ENCODE measurements at places on chromosomes 7 and 10.
A peak's percentile ranks its signal among the peaks of the same experiment; 100 is the strongest.

DNA sequence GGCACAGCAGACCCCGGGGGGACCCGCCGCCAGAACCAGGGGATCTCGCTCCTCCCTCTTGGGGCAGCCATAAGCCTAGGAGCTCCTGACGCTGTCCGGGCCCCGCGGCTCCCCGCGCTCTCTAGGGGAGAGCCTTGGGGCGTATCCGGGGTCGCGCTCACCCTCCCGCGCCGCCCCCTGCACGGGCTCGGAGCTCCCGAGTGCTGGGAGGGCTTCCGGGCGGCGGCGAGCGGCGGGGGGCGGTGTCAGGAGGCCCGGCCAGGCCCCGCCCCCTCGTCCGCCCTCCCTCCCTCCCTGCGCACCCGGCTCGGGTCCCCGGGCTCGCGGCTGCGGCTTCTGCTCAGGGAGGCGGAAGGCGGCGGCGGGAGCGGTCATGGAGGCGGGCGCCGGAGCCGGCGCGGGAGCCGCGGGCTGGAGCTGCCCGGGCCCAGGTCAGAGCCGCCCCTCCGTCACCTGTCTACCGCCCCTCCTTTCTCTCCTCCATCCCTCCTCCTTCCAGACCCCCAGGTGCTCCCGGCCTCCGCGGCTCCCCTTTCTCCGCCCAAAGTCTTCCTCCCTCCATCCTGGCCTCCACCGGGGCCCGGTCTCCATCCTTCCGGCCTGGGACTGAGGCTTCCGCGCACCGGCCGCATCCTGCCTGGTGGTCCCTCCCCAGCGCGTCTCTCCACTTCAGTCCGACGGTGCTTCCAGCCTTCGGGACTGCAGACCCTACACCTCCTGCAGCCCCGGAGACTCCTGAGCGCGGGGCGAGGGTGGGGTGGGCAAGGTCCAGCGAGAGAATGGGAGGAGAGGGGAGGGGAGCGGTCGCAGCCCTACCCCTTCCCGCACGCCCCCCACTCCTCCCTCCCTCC is at the start of gene CCDC136:
Gene CCDC136 (plus strand): TSS at position 848 of the 851 bp plus-strand sequence. CDS start 444 bp downstream, outside the sequence.
- peak; percentile 86 for DNase-seq

GRCh38 chr7:139683137-139683921 is 94.5 kb downstream of the HIPK2 start:
- no peak for DNase-seq

GRCh38 chr10:62734781-62735463 is 69.6 kb upstream of the ADO start:
- DNase-seq: no peak

GRCh38 chr10:52216852-52217251 is 97.2 kb upstream of the DKK1 start:
- no peak for DNase-seq

DNA sequence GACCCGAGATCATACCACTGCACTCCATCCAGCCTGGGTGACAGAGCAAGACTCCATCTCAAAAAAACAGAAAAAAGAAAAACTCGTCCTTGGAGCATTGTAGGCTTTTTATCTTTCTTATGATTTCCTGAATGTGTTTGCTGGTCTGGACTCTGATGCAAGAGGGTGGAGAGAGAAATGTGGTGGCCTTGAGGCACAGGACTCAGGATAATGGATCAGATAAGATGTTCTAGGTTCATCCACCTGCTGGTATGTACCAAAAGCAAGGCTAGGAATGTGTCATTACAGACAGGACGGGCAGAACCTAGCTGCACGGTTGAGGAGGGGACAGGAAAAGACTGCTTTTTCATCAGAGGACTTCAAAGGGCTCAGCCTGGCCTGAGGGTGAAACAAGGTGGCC is 33.5 kb downstream of the GCC1 start:
- DNase-seq: no peak

DNA sequence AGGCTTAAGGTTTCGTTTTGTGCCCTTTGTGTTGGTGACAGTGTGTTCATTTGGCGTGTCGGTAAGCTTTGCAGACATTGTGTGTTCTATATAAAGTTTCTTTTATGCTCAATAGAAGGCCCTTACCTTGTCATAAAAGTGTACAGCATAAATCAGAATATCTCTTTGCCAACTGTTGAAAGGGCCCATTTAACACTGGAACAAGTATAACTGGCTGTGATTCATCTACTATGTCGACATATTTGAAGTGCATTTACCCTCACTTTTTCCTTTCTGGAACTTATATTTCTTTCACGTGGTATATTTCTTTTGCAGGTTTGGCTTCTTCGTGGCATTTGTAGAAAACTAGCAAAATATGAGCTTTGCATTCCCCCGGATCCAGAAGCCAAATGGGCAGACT is 32.7 kb downstream of the EEPD1 start:
- DNase-seq: no peak

DNA sequence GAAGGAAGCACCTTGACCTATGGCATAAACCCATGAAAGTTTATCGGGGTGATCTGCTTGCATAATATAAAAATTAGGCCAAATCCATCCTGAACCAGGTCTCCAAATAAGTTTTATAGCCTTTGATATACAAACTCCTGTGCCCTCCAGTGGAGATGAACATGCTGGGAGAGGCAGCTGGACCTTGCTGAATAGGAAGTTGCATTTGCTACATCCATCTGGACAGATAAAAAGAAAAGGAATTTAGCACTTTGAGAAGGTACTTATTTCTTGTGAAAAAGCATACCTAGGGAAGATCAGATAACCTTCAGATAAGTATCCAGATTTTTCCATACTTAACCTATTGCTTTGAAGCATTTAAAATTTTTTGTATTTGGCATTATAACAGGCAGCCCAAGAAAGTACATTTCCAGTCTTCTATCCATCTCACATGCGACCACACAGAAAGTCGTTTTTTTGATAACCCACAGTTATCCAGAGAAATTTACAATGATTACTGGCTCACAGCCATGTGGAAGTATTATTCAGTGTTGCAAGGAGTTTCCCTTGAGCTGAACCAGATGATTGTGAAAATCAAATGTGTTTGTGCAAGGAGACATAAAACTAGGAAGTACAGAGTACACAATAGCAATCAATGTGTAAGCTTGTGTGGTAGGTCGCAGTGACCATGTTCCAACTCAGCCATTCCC is 124.4 kb upstream of the STK17A start:
- no peak for DNase-seq

- no peak for DNase-seq
These were observed 167.9 kb downstream of the CPEB3 start for GRCh38 chr10:92122941-92123450.

DNA sequence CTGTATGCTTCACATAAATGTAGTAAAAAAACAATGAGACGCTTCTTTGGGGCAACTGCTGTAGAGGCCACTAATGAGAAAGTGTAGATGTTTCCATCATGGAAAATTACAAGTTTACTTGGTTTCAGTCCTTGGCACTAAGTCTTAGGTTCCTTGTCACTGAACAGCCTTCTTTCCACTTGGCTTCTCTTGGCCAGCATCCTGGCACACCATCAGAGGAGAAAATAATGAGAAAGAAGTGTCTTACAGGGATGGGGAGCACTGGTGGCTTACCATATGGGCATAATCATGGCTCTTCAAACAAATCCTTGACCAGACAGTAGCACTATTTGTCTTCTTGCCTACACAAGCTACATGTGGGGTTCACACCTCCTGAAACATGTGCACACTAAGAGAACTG is 22.5 kb upstream of the SH3PXD2A start:
- no peak for DNase-seq

GRCh38 chr7:123573896-123574467 is 16.4 kb upstream of the NDUFA5 start:
- DNase-seq: no peak

DNA sequence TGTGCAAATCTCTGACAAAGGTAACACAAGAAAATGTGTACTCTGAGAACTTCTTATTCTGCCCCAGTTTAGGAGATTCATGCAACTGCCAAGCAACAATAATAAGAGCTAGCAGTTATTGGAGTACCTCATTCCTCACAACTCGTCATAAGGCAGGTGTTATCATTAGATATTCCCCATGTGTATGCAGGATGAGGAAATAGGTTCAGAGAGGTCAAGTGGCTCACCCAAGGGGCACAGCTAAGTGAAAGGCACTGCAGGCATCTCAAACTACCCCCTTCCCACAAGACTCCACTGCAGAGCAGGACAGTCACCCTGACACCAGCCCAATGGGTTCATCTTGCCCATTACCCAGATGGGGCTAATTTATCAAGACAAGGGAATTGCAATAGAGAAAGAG is 1.3 kb upstream of the GSTK1 start:
- no peak for DNase-seq

DNA sequence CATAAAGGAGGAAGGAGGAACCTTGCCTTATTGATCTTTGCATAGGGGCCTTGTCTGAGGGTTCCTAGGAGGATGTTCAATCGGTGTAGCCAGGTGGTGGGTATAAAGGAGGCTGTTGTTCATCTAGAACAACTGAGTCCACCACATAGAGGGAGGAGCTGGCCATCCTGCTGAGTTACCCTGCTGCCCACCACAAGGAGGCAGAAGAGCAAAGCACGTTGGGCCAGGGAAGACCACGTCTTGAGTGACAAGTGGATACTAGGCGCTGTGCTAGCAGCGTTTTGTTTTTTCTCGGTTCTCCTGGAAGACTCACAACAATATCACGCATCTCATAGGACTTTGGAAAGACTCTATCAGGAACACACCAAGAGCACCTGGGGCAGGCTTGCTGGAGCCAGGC is 20.0 kb downstream of the FOXI2 start:
- DNase-seq: no peak

DNA sequence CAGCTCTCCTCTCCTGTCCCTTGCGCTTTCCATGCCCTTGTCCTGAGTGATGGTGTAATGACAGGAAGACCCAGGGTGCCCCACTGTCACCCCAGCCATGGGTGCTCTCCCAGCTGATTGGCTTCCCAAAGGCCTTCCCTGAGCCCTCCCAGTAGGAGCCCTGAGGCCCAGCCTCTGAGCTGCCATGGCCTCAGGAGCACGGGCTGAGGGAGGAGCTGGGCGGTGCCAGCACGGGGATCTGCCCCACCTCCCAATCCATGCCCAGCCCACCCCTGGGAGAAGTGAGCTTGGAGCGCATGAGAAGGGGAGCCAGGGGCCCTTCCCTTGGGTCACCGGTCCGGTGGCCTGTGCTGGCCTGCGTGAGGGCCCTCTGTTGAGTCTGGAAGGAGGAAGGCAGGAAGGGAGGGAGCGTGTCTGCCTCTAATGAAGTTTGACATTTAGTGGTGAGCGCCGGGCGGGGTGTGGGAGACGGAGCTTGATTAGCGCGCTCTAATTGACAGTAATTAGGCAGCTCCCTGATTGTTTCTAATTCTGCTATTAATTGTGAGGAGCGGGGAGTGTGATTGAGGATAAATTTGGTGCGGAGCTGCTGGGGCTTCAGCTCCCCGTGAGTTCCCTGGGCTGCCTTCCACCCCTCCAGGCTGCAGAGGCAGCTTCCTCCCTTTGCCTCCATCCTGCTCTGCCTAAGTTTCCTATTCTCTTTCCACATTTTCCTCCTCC is 28.3 kb downstream of the GBX1 start:
- no peak for DNase-seq

DNA sequence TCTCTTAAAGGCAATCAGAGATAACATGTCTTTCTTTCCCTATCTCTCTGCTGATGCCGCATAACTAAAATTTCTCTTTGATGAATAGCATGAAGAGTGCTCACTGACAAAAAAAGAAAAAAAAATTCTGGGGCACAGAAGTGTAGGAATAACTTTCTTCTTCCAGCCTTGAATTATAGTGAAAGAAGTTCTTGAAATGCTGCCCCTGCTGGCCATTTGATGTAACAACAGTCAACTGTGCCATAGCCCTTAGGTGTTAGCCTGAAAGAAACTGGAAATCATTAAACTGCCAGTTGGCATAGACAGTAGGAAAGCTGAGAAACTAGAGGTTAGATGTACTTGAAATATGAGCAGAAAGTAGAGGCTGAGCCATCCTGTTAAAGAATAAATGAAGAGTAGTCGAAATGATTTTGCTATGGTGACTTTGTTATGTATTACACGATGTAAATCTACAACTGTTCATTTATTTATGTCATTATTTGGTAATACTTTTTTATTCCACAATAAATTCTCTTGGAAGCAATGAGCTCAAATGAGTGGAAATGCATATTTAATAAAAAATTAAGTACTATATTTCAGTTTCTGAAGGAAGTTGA is 48.3 kb upstream of the FAM171A1 start:
- no peak for DNase-seq

DNA sequence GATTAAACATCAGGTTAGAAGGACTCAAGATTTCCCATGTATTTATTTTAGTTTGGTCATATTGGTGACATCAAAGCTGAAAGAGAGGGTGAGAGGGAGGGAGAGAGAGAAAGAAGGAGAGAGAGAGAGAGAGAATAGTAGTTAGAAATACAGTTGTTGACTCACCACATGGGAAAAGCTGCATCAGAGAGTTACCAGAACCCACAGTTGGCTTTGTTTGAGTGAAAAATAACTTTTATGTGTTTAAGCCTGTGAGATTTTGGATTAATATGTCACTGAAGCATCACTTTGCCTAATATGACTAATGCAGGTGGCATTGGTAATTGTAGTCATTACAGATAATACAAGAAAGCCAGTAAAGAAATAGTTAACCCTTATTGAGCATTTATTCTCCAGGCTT is 303.9 kb downstream of the REEP3 start:
- no peak for DNase-seq

DNA sequence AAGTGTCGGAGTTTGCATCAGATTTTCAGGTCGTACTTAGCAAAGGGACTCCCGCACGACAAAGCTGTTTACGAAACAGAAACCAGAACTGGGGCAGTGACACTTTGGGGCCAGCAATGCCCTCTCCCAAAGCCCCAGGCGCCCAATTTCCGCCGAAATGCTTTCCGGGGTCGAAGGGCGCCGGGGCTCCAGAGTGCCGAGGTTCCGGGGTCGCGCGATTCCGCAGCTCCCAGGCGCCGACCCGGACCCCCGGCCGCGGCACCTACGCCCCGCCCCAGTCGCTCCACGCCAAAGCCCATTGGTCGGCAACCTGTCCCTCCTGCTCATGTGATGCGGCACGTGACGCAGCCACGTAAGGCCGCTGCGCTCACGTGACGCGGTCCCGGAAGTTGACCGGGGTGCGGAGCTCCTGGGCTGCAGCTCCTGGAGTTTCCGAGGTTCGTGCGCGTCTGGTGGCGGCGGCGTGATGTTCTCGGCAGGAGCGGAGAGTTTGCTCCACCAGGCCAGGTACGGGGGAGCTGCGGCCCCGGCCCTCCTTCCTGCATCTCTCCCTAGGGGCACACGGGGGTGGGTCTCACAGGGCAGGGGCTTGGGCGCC is at the start of gene AP5Z1:
Gene AP5Z1 (plus strand): TSS at position 374 of the 598 bp plus-strand sequence. CDS start 93 bp downstream, at position 467.
- DNase-seq: peak; percentile 97

DNA sequence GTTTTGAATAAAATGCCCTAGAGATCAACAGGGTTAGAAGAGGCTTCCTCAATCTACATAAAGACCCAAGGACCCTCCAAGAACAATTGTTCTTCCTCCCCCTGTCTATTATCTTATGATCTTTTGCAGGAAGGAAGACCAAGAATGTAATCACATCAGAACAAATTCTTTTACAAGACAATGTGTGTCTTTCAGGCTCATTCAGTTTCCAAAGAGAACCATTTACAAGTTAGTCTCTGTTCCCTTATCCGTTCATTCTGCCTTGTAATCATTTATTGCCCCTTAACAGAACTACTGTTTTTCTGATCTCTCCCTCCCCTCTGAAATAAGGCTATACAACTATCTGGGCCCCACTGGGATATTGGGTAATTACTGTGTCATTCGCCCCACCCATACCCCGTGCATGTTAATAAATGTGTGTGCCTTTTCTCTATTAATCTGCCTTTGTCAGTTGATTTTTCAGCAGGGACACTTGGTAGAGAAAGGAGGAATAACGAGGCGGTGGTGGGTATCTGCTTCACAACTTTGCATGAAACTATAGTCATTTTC is 5.7 kb upstream of the MKRN1 start:
- no peak for DNase-seq

Data from ecto neural progenitor cell (in vitro differentiated cells).